ENCODE measurements at places on chromosomes 2 and 18. TPM values are rescaled to one million over a fixed set of nuclear protein-coding genes. Genes with fewer than 3 reads are reported as not detected.

RBM44 gene
- total RNA-seq: 0.30 TPM

INHBB gene
- 23.3 TPM for total RNA-seq

PTCD3 gene
- total RNA-seq: 111 TPM

ATP8B1 gene
- 6.8 TPM for total RNA-seq

INHA gene
- total RNA-seq: 0.47 TPM

B3GNT7 gene
- 2.3 TPM for total RNA-seq

TPO gene
- total RNA-seq: 0.14 TPM

DYSF gene
- 0.56 TPM for total RNA-seq

POTEC gene
- total RNA-seq: not detected

TRIM43 gene
- total RNA-seq: not detected

GPAT2 gene
- total RNA-seq: not detected

FHOD3 gene
- 1.9 TPM for total RNA-seq

ALPG gene
- 0.38 TPM for total RNA-seq

CD302 gene
- 1.9 TPM for total RNA-seq

SLC9A4 gene
- not detected for total RNA-seq

KCTD1 gene
- total RNA-seq: 40.0 TPM

HOXD13 gene
- total RNA-seq: 0.15 TPM

MAL gene
- total RNA-seq: 0.20 TPM

FSHR gene
- total RNA-seq: not detected

CLHC1 gene
- 2.7 TPM for total RNA-seq

DLGAP1 gene
- not detected for total RNA-seq

HS6ST1 gene
- 12.2 TPM for total RNA-seq

EPAS1 gene
- 89.4 TPM for total RNA-seq

TBR1 gene
- 0.07 TPM for total RNA-seq

ONECUT2 gene
- total RNA-seq: 0.37 TPM

RAB17 gene
- 0.29 TPM for total RNA-seq

NYAP2 gene
- total RNA-seq: not detected

ITGA6 gene
- total RNA-seq: 42.0 TPM

KRTCAP3 gene
- total RNA-seq: 0.62 TPM

GDF7 gene
- 0.09 TPM for total RNA-seq

SGPP2 gene
- total RNA-seq: 0.56 TPM

RAD51AP2 gene
- not detected for total RNA-seq

RNU2-63P gene
- total RNA-seq: not detected

CNDP1 gene
- not detected for total RNA-seq

DNER gene
- total RNA-seq: 10.4 TPM

SCYGR2 gene
- not detected for total RNA-seq

GPC1 gene
- total RNA-seq: 225 TPM

MARS2 gene
- 12.1 TPM for total RNA-seq

ABCB11 gene
- total RNA-seq: 0.02 TPM

EVX2 gene
- not detected for total RNA-seq

HOXD3 gene
- total RNA-seq: 0.18 TPM

CD8A gene
- 0.32 TPM for total RNA-seq

PXDN gene
- 16.2 TPM for total RNA-seq

Measured in A549 treated with Hydrocortisone at 1 μM for 4 hours (cell line).